ENCODE measurements at places on chromosomes 11 and 22. TPM values are rescaled to one million over a fixed set of nuclear protein-coding genes. Genes with fewer than 3 reads are reported as not detected.
A peak's percentile ranks its signal among the peaks of the same experiment; 100 is the strongest.

Gene TRIM48
- total RNA-seq: not detected

Gene FOLH1
- total RNA-seq: 7.7 TPM

Gene SLC1A2
- 87.4 TPM for total RNA-seq

Gene KCNQ1
- total RNA-seq: 1.3 TPM

Gene BTBD18
- not detected for total RNA-seq

DNA sequence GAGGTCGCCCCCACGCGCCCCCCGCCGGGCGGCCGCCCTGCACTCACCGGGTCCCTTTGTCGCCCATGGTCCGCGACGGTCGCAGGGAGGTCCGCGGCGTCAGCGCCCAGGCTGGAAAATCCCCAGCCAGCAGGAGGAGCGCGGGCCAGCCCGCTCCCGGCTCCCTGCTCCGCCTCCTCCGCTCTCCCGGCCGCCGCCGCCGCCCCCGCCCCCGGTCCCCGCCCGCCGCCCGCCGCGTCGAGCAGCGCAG lies at the start of gene ARRB1:
ARRB1 (minus strand) TSS at position 121 of the 250 bp plus-strand sequence; CDS start at position 67, 54 bp downstream.
- DNase-seq: no peak

GRCh38 chr11:12180257-12181205 lies 70.1 kb downstream of the MICAL2 start:
- DNase-seq: no peak

DNA sequence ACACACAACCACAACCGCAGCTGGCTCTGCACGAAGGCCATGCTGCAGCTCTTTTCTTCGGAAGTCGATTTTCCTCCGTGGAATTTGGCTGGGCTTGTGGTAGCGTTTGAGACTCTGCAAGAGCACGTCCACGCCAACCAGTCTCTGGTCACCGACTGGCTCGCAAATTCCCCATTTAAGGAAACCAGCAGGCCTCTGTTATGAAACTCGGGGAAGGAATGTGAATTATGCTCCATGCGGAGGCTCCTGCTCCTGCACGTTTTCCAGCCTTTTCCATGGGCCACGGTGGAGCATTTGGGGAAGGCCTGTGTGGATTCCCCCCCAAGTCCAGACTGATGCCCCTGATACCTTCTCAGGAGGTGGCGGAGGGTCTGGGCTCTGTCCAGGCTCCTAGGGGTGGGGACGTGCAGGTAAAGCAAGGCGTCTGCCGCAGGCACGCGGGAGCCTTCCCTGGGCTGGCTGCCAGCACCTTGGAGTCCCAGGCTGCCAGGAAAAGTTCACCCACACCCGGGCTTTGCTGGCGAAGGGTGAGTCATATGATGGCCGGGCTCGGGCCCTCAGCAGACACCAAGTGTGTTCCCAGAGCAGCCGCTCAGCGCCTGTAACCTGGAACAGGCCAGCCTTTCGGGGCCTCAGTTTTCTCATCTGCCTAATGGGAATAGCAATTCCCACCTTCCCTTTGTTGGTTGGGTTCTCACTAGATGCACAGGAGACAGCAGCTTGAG lies 41.9 kb downstream of the LRP5 start:
- no peak for DNase-seq

DNA sequence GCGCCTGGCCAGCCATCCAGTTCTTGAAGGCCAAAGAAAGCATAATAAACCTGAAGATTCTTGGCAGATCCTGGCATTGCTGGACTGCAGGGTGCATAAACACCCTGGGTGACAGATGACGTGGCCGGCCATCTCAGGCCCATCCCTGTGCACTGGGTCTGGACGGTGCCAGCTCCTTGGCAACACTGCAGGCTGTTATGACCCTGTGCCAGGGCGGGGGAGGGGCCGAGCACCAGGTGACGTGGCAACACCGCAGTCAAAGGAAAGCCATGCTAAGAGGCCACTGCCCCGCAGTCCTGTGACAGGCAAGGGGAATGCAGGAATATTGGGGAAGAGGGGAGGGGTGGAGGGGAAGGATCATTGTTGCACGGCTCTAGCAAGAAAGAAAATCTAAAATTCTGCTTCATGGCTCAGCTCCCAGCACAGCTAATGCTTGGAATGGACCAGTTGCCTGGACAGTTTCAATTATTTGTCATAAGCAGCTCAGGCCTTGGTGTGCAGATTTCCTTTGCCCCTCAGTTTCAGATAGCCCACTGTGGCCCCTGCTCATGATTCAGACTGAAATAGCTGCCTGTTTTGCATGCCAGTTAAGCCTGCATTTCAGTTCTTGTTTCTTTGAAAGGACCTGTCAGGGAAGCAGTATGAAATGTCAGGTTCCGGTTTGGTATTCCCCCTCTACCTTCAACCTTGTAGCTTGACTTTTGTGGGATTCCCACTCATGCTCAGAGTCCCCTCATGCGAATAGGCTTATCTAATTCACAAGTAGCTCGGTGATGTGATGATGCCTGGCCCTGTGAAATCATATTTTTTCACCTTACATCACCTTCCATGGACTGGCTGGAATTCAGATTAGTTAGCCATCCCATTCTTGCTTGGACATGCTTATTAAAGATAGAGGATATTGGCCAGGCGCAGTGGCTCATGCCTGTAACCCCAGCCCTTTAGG lies 29.7 kb upstream of the DDX6 start:
- peak; percentile 12 for DNase-seq

- DNase-seq: no peak
Observed at GRCh38 chr11:75548595-75549272, 13.3 kb upstream of the SERPINH1 start.

Data from spinal cord (tissue), 10 donors.